ENCODE measurements at places on chromosomes 6 and 20. TPM values are rescaled to one million over a fixed set of nuclear protein-coding genes. Genes with fewer than 3 reads are reported as not detected.

GRCh38 chr20:54350415-54350814 is 125.0 kb upstream of the DOK5 start:
- H3K27me3 ChIP-seq = no peaks in the 10 kb centered on the region
- DNase-seq = no peak
- H3K36me3 ChIP-seq = no peaks in the 10 kb centered on the region
- no peak overlapping the region for H3K4me3 ChIP-seq
- H3K4me1 ChIP-seq = no peaks in the 10 kb centered on the region

- no peak for DNase-seq
- no peaks in the 10 kb centered on the region for H3K4me1 ChIP-seq
- H3K36me3 ChIP-seq = no peaks in the 10 kb centered on the region
- no peaks in the 10 kb centered on the region for H3K27me3 ChIP-seq
Observed at GRCh38 chr6:140090871-140091270, 716.4 kb upstream of the CITED2 start.

- peak overlapping the region; percentile 6 for H3K27ac ChIP-seq
- H3K36me3 ChIP-seq = peaks cover 10% of the 10 kb centered on the region
- peak overlapping the region; percentile 62 for H3K4me3 ChIP-seq
- no peaks in the 10 kb centered on the region for H3K27me3 ChIP-seq
- no peak for DNase-seq
Observed at GRCh38 chr20:6006603-6006949, 47.3 kb downstream of the LRRN4 start.

DNA sequence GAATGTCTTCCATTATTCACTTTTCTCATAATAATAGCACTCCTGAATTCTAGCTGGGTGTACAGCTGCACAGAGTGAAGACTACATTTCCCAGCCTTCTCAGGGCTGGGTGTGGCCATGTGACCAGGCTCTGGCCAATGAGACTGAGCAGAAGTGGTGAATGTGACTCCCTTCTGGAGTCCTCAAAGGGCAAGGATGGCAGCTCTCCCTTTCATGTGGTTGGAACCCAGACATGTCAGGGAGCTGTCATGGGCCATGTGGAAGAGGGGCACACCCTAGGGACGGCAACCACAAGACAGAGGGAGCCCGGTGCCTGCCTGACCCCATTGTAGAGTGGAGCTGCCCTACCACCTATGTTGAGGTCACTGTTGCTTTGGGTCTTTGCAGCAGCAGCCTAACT is 312.8 kb upstream of the SULF2 start:
- H3K4me3 ChIP-seq = no peak overlapping the region
- no peak overlapping the region for H3K27ac ChIP-seq
- H3K4me1 ChIP-seq = peaks cover 7% of the 10 kb centered on the region
- DNase-seq = no peak

DNA sequence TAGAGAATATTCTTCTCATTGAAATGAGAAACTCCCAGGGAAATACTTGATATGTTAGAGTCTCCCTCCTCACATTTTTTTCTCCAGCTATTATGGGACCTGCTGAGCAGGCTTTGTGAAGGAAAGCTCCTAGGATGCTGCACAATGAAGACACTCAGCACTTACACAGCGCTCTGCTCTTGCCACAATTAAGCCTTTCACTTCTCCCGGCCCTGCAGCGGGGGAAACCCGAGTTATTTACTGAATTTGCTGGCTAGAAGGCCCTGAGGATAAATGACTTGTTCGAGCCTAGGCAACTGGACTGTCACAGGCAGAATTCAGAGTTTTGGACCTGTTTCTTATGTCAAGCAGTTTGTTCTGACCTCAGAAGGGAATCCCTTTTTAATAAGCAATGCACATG is 102.0 kb downstream of the MAP3K7 start:
- H3K36me3 ChIP-seq = no peaks in the 10 kb centered on the region
- no peaks in the 10 kb centered on the region for H3K4me1 ChIP-seq
- DNase-seq = no peak
- no peaks in the 10 kb centered on the region for H3K27me3 ChIP-seq
- H3K27ac ChIP-seq = no peak overlapping the region

GRCh38 chr20:10428008-10428407 is 6.0 kb downstream of the MKKS start:
- peaks cover 2% of the 10 kb centered on the region for H3K4me1 ChIP-seq
- H3K27me3 ChIP-seq = no peaks in the 10 kb centered on the region
- no peak for DNase-seq
- H3K27ac ChIP-seq = no peak overlapping the region
- no peak overlapping the region for H3K4me3 ChIP-seq

Gene PI16
- total RNA-seq = 65.7 TPM

DNA sequence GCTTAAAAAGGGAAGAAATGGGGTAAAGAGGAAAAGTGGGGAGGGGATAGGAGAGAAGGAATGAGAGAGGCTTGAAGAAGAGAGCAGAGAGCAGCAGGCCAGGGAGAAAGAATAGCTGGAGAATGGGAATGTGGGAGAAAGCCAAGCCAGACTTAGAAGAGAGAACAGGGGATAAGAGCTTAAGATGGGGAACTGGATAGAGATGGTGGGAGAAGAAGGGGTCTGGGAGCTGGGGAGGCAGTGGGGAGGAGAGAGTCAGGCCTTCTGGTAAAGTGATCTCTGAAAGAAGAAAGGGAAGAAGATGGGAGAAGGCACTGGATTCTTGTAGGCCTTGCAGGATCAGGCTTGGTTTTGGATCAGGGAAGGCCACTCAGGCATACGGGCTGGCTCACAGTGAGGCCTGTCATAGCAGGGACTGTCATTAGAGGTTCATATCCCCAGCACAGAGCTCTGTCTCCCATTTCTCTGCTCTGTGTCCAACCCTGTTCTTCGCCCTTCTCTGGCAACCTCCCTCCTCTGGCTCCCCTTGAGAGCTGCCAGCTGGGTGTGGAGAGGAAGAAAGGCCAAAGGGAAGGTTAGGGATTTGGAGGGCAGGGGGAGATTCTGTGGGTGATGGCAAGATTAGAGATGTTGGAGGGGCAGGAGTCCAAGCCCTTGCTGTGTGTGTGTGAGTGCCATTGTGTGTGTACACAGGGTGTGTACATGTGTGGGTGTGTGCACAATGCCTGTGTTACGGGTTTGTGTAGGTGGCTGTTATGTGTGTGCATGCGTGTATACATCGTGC is 9.3 kb downstream of the SYNGAP1 start:
- H3K27ac ChIP-seq = peak overlapping the region; percentile 35
- no peak overlapping the region for H3K4me3 ChIP-seq
- H3K4me1 ChIP-seq = peaks cover 78% of the 10 kb centered on the region
- no peaks in the 10 kb centered on the region for H3K27me3 ChIP-seq
- peaks cover 6% of the 10 kb centered on the region for H3K36me3 ChIP-seq
- no peak for DNase-seq

DNA sequence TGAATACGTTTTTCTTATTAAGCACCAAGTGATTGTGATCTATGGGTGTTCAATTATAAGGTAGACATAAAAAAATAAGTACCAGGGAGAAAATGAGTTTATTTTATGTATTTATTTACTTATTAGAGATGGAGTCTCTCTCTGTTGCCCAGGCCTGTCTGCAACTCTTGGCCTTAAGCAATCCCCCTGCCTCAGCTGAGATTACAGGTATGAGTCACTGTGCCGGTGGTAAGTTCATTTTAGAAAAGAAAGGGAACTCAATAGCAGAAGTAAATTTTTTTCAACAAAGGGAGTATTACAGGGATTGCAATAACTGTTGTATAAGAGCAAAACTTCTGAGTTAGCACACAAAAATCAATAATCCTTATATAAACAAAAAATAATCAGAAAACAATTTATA is 98.7 kb upstream of the FUT9 start:
- H3K36me3 ChIP-seq = no peaks in the 10 kb centered on the region
- no peak overlapping the region for H3K27ac ChIP-seq
- DNase-seq = no peak
- no peak overlapping the region for H3K4me3 ChIP-seq
- no peaks in the 10 kb centered on the region for H3K27me3 ChIP-seq

Data from muscle of leg (tissue), 16 donors.